ENCODE measurements at places on chromosomes 7 and 10.

GRCh38 chr7:106744563-106745091, 83.7 kb upstream of the CCDC71L start:
- DNase-seq = no peak

GRCh38 chr7:116731023-116731395, 59.0 kb downstream of the MET start:
- DNase-seq = no peak

GRCh38 chr10:33114451-33114952, 156.5 kb upstream of the ITGB1 start:
- DNase-seq = peak; percentile 39

DNA sequence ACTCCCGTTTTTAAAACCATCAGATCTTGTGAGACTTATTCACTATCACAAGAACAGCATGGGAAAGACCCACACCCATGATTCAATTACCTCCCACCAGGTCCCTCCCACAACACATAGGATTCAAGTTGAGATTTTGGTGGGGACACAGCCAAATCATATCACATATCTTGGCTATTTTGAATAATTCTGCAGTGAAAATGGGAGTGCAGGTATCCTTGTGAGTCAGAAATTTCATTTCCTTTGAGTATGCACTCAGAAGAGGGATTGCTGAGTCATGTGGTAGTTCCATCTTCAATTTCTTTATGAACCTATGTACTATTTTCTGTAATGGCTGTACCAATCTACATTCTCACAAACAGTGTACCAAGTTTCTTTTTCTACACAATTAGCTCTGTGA, 125.8 kb downstream of the ANKRD7 start:
- no peak for DNase-seq
